ENCODE measurements at places on chromosomes 5 and 9. TPM values are rescaled to one million over a fixed set of nuclear protein-coding genes. Genes with fewer than 3 reads are reported as not detected.
A peak's percentile ranks its signal among the peaks of the same experiment; 100 is the strongest.

DNA sequence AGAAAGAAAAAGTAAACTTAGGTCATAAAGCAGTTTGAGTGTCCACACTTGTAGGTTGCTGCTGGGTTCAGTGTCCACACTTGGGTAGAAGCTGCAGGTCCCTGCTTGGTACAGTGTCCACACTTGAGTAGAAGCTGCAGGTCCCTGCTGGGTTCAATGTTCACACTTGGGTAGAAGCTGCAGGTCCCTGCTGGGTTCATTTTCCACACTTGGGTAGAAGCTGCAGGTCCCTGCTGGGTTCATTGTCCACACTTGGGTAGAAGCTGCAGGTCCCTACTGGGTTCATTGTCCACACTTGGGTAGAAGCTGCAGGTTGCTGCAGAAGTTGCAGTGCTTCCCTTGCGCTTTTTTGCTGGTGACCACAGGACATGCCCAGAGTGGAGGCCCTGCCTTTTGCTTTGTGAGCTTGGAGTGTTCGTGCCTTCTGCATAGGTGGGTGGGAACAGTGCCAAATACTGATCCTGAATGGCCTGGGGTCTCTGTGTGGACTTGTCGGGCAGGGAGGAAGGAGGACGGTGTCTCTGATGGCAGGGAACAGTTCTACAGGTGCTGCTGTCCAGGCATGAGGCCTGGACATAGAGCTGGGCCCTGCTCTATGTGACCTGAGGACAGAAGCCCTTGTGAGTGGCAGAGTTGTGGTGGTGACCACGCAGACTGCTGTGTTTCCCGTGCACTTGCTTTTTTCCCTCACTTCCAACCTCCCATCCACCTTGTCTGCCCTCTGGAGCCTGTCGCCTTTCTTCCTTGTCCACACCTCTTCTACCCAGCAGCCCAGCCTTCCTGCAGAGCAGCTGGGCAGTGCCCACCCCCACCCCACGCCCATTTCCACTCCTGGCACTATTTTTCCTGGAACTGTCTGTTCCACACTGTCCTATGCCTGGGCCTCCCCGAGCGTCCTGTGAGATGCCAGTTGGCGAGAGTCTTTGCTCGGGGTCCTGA, 120.8 kb downstream of the EHMT1 start:
- no peak for DNase-seq

- DNase-seq, result no peak
Measured at GRCh38 chr9:96167011-96167410, 135.0 kb downstream of the HSD17B3 start.

KIAA0825 gene
- 20.2 TPM for total RNA-seq

GRCh38 chr5:150119421-150120061, 33.2 kb upstream of the CSF1R start:
- DNase-seq, result peak; percentile 5

DNA sequence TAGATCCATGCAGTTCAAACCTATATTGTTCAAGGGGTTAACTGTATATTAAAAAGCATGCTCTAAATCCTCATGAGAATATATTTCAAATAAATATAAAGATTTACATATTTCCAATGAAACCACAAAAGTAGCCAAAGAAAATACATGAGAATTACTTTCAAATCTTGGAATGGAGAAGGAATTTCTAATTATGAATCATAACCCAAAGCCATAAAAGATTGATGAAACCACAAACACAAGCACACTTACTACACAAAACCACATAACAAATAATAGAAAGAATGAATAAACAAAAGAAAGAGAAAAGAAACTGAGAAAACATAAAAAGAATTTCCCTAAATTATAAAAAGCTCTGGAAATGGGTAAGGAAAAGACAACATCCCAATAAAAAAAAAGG, 16.0 kb downstream of the ERP44 start:
- DNase-seq, result no peak

DNA sequence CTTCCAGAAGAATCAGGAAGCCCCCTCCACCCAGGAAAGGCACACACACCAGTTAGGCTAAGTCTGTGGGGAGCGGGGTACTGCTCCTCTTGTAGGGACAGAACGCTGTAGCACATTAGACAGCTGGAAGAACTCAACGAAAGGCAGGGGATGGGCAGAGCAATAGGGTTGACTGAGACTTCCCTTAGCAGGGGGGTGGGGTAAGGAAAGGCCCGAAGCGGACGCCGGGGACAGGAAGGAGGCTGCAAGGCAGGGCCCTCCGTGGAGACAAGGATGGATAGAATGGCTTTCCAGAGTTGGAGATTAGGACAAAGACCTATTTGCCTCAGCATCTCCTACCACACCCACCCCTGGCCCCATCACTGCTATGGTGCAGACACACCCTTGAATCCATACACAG, 14.3 kb downstream of the CNTFR start:
- peak; percentile 92 for DNase-seq
